ENCODE measurements at places on chromosomes 3 and 15. TPM values are rescaled to one million over a fixed set of nuclear protein-coding genes. Genes with fewer than 3 reads are reported as not detected.

Gene PP2D1
- total RNA-seq = not detected

Gene PIGZ
- total RNA-seq = 5.2 TPM

Gene PRKAR2A
- 52.8 TPM for total RNA-seq

Gene ALDH1A3
- 7.0 TPM for total RNA-seq

Gene C2CD4A
- total RNA-seq = 0.36 TPM

Gene LSAMP
- 0.88 TPM for total RNA-seq

Gene ANKRD63
- not detected for total RNA-seq

Gene GCSAM
- 0.51 TPM for total RNA-seq

DNA sequence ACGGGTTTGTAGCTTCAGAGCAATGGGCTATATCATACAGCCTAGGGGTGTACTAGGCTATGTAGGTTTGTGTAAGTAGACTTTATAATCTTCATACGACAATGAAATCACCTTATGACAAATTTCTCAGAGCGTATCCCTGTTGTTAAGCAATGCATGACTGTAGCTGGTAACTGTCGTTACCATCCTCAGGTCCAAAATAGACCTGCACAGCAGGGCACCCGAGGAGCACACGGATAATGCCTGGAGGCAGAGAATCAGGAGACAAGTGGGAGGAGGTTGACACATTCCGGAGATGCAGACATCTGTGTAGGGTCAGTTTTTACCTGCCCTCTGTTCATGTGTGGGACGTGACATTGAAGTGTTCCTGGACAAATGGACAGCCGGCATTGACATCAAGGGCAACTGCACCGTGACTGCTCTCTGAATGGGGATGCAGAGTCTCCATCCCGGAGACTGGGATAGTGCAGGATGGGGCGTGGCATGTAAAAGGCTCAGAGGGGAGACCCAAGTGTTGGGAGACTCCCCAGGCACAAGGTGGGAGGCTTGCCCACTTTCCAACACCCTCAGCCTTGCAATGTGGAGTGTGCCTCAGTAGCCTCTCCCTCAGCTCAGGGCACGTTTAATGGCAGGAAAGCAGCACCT, 45.9 kb upstream of the PGPEP1L start:
- no peak for DNase-seq

DNA sequence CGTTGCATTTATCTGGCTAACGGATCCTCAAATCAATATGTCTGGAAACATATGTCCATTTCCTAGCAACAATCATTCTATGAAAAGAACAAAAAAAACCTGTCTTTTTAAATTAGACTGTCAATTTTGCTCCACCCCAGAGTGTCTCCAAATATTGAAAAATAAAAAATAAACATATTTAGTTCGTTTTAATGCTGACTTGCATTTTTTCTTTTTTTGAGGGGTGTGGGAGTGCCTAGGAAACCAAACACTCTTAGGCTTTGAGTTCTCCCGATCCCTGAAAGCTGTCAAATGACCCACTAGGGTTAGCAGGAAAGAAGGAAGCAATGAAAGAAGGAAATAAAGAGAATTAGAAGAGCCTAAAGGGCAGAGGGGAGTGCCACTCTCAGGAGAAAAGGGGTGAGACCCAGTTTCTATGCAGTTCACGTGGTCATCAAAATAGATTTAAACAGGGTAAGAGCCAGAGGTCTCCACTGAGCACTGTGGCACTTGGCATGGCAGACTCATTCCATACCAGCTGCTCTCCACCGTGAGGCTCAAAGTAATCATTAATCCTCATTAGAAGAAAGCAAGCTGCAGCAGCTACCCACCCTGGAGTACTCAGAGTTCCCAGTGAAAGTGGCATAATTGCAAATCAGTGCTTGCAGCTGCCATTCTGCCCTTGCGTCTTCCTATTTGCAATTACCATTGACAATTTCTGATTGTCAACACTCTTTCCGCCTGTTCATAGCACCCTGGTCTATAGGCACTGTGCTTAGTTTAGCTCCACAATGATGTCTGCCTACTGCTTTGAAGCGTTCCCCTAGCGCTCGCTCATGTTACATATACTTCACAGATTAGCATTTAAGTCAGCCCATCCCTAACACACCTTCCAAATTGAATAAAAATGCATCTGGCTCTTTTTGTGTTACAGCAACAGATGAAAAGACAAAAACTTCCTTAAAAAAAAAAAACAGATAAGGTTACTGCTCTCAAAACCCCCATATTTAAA, 32.3 kb downstream of the PDZRN3 start:
- no peak for DNase-seq
